ENCODE measurements at places on chromosomes 4 and X. TPM values are rescaled to one million over a fixed set of nuclear protein-coding genes. Genes with fewer than 3 reads are reported as not detected.

DNA sequence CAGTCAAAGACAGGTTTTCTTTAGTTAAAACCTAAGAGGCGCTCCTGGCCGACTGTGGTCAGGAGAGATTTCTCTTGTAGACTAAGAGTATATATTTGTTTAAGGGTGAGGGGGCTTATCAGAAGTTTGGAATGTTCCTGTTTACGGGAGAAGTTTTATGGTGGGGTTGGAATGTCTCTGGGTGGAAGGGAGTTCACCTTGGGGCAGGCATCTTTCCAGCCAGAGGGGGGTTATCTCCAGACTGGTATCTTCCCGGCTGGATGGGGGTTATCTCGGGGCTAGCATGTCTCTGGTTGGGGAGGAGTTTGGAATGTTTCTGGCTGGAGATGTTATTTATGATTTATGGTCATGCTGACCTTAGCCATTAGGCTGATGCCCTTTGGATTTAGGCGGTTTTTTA is 116.0 kb downstream of the COX7B2 start:
- no peak overlapping the region for H3K4me3 ChIP-seq
- no peak for DNase-seq
- H3K36me3 ChIP-seq: no peaks in the 10 kb centered on the region
- no peak overlapping the region for H3K27ac ChIP-seq
- H3K4me1 ChIP-seq: no peaks in the 10 kb centered on the region

GRCh38 chr4:20813700-20814099 is 113.4 kb downstream of the PACRGL start:
- H3K4me3 ChIP-seq: no peak overlapping the region
- H3K36me3 ChIP-seq: no peaks in the 10 kb centered on the region
- H3K27me3 ChIP-seq: no peaks in the 10 kb centered on the region
- no peak for DNase-seq
- H3K4me1 ChIP-seq: no peaks in the 10 kb centered on the region

TRAM1L1 gene
- total RNA-seq: 4.5 TPM

GRCh38 chr4:118351851-118352827 is 664 bp downstream of the PRSS12 start:
- peaks cover 6% of the 10 kb centered on the region for H3K4me1 ChIP-seq
- H3K27me3 ChIP-seq: peaks cover 48% of the 10 kb centered on the region
- peak; percentile 63 for DNase-seq
- H3K4me3 ChIP-seq: peak overlapping the region; percentile 53
- no peaks in the 10 kb centered on the region for H3K36me3 ChIP-seq

GRCh38 chr4:56106180-56107147 is 157.7 kb downstream of the CEP135 start:
- DNase-seq: no peak
- no peaks in the 10 kb centered on the region for H3K36me3 ChIP-seq
- H3K4me3 ChIP-seq: no peak overlapping the region
- no peaks in the 10 kb centered on the region for H3K27me3 ChIP-seq

GRCh38 chr4:138310991-138311390 is 68.8 kb upstream of the SLC7A11 start:
- no peak overlapping the region for H3K27ac ChIP-seq
- DNase-seq: no peak
- no peaks in the 10 kb centered on the region for H3K36me3 ChIP-seq
- H3K4me1 ChIP-seq: peaks cover 14% of the 10 kb centered on the region

DNA sequence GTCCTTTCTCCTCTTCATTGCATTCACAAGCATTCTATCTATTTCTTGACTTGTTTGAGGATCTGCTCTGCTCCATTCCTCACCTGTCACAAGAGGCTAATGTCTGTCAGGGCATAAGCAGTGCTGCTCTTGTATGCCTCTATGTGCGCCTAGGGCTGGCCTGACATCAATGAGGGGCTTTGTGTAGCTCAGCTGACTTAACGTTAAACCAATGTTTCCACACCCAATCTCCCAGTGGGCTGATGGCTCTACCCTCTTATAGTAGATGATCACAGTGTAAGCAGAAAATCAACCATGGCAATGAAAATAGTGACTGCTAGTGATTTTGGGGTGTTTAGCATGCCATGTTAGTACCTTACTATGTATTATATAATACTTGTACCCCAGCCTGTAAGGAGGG is 139.0 kb downstream of the UNC5C start:
- no peaks in the 10 kb centered on the region for H3K27me3 ChIP-seq
- no peaks in the 10 kb centered on the region for H3K4me1 ChIP-seq
- H3K27ac ChIP-seq: no peak overlapping the region
- no peak overlapping the region for H3K4me3 ChIP-seq

MTNR1A gene
- total RNA-seq: 1.6 TPM

DNA sequence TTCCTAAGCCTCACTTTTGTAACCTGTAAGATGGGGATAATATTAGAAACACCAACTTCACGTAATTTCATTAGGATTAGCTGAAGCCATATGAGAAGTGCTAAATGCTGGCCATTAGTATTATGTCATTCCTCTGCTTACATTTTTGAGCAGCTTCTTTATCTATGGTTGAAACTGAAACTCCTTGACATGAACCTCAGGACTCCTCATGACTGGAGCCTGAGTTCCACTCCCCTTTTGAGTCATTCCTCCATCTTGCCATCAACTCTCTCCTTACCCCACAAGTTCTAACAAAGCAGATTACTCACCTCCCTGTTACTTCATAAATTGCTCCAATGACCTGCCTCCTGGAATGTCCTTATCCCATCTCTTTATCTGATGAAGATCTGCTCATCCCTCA is 123.2 kb upstream of the KCNIP4 start:
- no peaks in the 10 kb centered on the region for H3K27me3 ChIP-seq
- no peak for DNase-seq
- no peak overlapping the region for H3K4me3 ChIP-seq
- no peak overlapping the region for H3K27ac ChIP-seq
- no peaks in the 10 kb centered on the region for H3K36me3 ChIP-seq

- H3K36me3 ChIP-seq: no peaks in the 10 kb centered on the region
- H3K4me1 ChIP-seq: no peaks in the 10 kb centered on the region
- no peak overlapping the region for H3K4me3 ChIP-seq
- no peak for DNase-seq
Observed at GRCh38 chr4:48195374-48195773, 61.3 kb upstream of the TXK start.

GRID2 gene
- 0.17 TPM for total RNA-seq

GRCh38 chr4:15716115-15716514 is 13.2 kb downstream of the BST1 start:
- H3K27ac ChIP-seq: no peak overlapping the region
- H3K27me3 ChIP-seq: no peaks in the 10 kb centered on the region
- H3K4me1 ChIP-seq: no peaks in the 10 kb centered on the region
- H3K4me3 ChIP-seq: no peak overlapping the region
- DNase-seq: no peak

EREG gene
- total RNA-seq: not detected

- H3K4me3 ChIP-seq: no peak overlapping the region
- no peaks in the 10 kb centered on the region for H3K27me3 ChIP-seq
Observed at GRCh38 chr4:152806501-152807125, 26.9 kb downstream of the ARFIP1 start.

GRCh38 chr4:63663870-63664269 is 745.4 kb downstream of the TECRL start:
- DNase-seq: no peak
- H3K4me3 ChIP-seq: no peak overlapping the region
- H3K4me1 ChIP-seq: no peaks in the 10 kb centered on the region
- H3K27me3 ChIP-seq: no peaks in the 10 kb centered on the region
- no peak overlapping the region for H3K27ac ChIP-seq

GRCh38 chrX:8043121-8043520 is 115.9 kb upstream of the PNPLA4 start:
- no peak for DNase-seq
- no peaks in the 10 kb centered on the region for H3K36me3 ChIP-seq
- H3K27ac ChIP-seq: no peak overlapping the region
- H3K4me3 ChIP-seq: no peak overlapping the region

DNA sequence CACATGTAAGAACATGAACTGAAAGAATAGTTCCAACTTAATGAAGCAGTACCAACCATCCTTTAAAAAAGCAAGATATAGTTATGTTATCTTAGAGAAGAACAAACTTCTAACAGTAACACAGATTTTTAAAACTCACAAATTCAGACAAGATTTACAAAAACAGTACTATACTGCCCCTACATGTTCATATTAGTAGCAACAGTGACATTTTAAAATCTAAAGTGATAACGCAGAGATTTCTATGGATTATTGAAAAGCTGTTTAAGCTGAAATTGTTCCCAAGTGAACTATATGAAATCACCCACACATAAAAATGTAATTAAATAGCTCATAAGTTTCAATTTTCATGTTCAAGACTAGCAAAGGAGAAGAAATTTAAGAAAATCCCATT is 166.0 kb downstream of the FBXW7 start:
- H3K27me3 ChIP-seq: no peaks in the 10 kb centered on the region
- no peak overlapping the region for H3K27ac ChIP-seq
- DNase-seq: no peak

DNA sequence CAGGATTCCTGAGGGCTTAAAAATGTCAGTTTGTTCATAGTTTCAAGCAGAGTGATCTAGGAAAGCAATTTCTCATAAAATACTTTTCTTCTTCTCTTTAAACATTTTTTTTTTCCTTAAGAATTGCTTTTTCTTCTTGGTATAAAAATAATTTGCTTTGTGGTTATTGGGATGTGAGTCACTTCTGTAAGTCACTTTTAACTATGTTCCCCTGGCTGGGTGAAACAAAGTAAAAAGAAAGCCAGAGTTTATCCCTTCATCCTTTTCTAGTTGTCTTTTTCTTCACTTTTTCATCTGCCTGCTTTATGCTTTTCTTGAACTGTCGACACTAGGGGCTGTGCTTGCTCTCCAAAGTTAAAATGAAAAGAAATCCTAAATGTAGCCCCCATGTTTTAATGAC is 33.5 kb downstream of the ARSJ start:
- DNase-seq: no peak
- no peaks in the 10 kb centered on the region for H3K27me3 ChIP-seq
- H3K4me1 ChIP-seq: no peaks in the 10 kb centered on the region
- no peak overlapping the region for H3K27ac ChIP-seq

TRIM75 gene
- total RNA-seq: not detected

DNA sequence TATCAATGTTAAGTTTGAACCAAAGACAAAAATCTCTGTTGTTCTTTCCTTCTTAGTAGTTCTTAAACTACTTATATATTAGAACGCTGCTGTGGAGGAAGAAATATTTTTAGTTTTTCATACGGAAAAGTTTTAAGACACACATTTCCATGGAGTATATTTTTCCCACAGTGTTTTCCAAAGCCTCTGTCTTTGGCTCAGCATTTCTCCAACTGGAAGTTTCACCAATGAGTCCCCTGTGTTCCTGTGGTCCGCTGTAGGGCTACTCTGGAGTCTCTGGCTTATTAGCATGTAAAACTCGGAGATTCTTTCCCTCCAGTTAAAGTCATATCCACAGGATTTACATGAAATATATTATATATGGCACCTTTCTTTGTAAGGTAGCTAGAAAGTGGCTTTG is 249.0 kb downstream of the CBR4 start:
- H3K27ac ChIP-seq: no peak overlapping the region
- no peaks in the 10 kb centered on the region for H3K36me3 ChIP-seq
- DNase-seq: no peak

DNA sequence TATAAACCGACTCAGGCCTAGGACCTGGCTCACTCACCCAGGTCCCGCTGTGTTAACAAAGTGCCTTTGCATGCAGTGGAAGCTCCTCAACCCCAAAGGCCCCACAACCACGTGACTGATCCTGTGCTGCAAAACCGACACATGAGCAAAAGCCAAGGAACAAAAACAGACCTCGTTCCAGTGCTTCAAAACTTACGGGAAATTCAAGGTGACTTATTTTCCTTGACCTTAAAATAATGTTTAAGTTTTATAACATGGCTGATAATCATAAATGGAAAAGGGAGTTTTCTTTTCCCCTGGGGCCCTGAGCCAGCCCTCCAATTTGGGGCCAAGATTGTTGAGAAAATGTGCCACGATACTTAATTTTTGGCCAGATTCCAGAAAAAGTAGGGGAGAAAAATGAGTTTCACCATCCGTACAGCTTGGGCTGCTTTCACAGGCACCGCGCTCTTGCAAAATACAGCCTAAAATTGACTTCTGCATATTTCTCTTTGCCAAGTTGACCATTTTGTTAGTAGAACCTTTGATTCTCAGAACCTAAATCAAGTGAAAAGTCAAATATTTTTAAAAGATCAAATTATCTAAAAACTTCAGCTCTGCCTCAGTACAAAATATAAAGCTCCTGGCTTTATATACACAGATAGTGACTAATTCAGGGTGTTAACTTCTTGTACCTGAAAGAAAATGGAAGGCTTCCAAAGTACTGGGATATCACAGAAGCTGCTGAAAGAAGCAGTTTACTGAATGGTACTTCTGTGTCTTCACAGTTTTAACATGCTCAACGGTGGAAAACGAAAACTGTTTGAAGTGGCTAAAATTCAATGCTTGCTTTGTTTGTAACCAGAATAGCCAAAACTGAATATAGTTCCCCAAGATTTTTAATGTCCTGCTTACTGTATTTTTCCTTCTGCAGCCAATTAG is 93.8 kb downstream of the APBB2 start:
- no peak for DNase-seq
- H3K36me3 ChIP-seq: no peaks in the 10 kb centered on the region
- H3K4me3 ChIP-seq: no peak overlapping the region
- H3K27me3 ChIP-seq: no peaks in the 10 kb centered on the region

DOCK11 gene
- 18.8 TPM for total RNA-seq

HERC6 gene
- total RNA-seq: 0.28 TPM

DNA sequence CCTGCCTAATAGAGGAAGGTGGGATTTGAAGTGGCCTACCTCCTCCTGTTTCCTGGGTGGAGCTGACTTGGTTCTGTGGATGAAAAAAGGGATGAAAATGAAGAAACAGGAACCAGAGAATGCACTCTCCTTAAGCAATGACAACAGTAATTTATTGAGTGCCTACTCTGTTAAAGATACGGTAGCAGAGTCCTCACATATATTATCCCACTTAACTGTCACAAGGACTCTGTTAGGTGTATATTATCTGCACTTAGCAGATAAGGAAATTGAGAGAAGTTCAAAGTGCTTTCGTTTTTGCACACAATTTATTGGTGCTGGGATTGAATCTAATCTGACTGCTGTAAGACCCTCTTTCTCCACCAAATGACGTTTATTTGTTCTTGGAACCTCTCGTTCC is 301.2 kb downstream of the PACRGL start:
- DNase-seq: no peak
- H3K4me3 ChIP-seq: no peak overlapping the region
- H3K27me3 ChIP-seq: no peaks in the 10 kb centered on the region
- H3K4me1 ChIP-seq: peaks cover 5% of the 10 kb centered on the region
- no peak overlapping the region for H3K27ac ChIP-seq

DNA sequence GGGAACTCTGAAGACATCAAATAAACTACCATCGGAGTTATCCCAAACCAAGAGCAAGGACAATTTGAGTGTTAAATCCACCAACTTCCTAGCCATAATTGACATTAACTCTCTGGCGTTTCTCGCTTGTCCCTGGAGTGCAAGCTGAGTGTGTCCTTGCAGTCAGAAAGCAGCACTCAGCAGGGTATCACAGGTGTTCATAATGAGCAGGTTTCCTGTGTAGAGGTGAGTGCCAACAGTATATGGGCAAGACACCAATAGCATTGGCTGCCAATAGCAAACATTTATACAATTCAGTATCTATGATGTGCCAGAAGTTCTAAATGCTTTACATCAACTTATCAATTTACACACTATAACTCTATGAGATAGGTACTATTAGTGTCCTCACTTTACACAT is 11.2 kb downstream of the BLTP1 start:
- H3K36me3 ChIP-seq: no peaks in the 10 kb centered on the region
- H3K27ac ChIP-seq: no peak overlapping the region
- DNase-seq: no peak
- H3K4me3 ChIP-seq: no peak overlapping the region
- H3K4me1 ChIP-seq: peaks cover 4% of the 10 kb centered on the region
- no peaks in the 10 kb centered on the region for H3K27me3 ChIP-seq

GUCY1A1 gene
- total RNA-seq: 2.5 TPM

- H3K27ac ChIP-seq: no peak overlapping the region
- DNase-seq: peak; percentile 62
- H3K4me1 ChIP-seq: peaks cover 10% of the 10 kb centered on the region
- H3K4me3 ChIP-seq: peak overlapping the region; percentile 77
- H3K27me3 ChIP-seq: peaks cover 4% of the 10 kb centered on the region
Observed at GRCh38 chr4:113760795-113761619, 531 bp downstream of the CAMK2D start.
